ENCODE measurements at places on chromosomes 3 and 15. TPM values are rescaled to one million over a fixed set of nuclear protein-coding genes. Genes with fewer than 3 reads are reported as not detected.

Gene MBD4
- total RNA-seq, result 37.8 TPM

Gene ACTR8
- 49.9 TPM for total RNA-seq

Gene DAZL
- total RNA-seq, result not detected

Gene MASP1
- total RNA-seq, result 1.4 TPM

Gene ARNT2
- total RNA-seq, result 57.1 TPM

Gene ROPN1
- total RNA-seq, result not detected

Gene ESYT3
- total RNA-seq, result 0.44 TPM

Gene NEDD4
- 20.3 TPM for total RNA-seq

Gene DNASE1L3
- total RNA-seq, result not detected

Gene IL20RB
- 2.0 TPM for total RNA-seq

Gene ACVR2B
- 79.1 TPM for total RNA-seq

Gene HTD2
- 10.9 TPM for total RNA-seq

Gene LEKR1
- 1.8 TPM for total RNA-seq

Gene UROC1
- not detected for total RNA-seq

Gene PLCH1
- total RNA-seq, result 21.4 TPM

Gene NAA50
- total RNA-seq, result 138 TPM

Gene SLC24A5
- not detected for total RNA-seq

Gene EXD1
- total RNA-seq, result not detected

Gene SQOR
- total RNA-seq, result 0.43 TPM

Gene CRYBG3
- 7.3 TPM for total RNA-seq

Gene GOLGA6D
- not detected for total RNA-seq

Gene ANKRD63
- not detected for total RNA-seq

Gene WDR93
- total RNA-seq, result not detected

Gene SPATA16
- not detected for total RNA-seq

Gene CIAO2A
- 66.2 TPM for total RNA-seq

Gene CASR
- not detected for total RNA-seq

Gene IGSF11
- total RNA-seq, result 2.2 TPM
